ENCODE measurements at places on chromosomes 7 and 10.

DNA sequence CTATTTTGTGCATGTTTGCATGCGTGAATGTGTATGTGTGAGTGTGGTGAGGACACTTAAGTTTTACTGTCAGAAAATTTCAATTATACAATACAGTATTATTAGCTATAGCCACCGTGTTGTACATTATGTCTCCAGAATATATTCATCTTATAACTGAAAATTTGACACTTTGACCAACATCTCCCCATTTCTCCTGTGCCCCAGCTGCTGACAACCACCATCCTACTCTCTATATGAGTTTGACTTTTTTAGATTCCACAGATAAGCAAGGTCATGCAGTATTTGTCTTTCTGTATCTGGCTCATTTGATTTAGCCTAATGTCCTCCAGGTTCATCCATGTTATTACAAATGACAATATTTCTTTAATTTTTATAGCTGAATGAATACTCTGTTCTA lies 195.0 kb downstream of the GPR37 start:
- DNase-seq: no peak

GRCh38 chr7:36473454-36474282 lies 84.0 kb downstream of the ANLN start:
- peak; percentile 57 for DNase-seq

GRCh38 chr10:14658331-14659127 lies 116.2 kb downstream of the FAM107B start:
- no peak for DNase-seq

DNA sequence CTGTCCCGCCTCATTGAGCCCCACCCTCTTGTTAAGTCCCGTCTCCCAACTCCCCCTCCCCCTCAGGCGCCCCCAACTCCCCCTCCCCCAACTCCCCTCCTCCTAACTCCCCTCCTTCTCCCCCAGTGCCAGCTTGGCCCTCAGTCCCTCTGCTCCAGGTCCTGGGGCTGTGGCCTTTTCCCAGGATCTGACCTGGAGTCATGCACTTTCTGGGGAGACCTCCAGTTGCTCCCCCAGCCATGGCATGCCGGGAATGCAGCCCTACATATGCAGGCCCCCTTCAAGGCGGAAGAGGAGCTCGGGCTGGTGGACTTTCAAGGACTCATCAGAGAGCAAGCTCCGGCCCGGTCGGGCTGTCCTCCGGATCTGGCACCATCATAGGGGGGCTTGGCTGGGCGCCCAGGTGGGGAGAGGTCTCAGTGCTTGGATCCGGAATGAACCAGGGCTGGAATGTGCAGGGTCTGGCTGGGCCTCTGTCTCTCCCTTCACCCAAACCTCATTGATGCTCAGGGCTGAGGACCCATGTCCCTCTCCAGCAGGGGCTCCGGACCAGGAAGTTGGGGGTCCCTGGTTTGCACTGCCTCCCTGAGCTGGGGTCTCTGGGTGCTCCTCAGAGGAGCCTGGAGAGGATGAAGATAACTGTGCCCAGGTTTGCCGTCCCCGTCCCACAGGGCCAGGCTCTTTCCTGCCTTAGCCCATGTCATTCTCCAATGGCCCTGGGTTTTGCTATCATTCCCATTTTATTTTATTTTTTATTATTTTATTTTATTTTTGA lies 41.1 kb downstream of the TMEM270 start:
- DNase-seq: peak; percentile 22

DNA sequence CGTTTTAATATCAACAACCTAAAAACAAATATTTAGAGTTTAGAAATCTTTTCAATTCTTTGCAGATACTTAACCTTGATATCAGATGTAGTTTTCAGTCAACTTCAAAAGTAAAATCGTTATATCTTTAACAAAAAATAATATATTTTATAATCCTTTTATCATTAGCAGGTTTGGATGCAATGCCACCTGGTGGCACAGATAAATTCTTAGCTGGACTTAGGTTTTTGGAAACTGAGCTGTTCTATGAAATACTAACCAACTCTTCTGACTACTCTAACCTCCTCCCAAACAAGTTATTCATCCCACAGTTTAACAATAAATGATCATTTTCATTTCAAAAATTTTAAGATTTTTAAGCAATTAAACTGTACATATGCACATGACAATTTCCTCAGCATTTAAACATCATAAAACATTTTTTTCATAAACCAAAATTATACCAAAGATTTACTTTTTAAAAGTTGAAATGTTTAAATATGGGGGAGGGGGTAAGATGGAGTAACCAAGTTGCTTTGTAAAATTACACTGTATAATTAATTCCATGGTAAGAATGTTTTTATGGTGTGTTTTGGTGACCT lies 56.9 kb downstream of the HIBADH start:
- no peak for DNase-seq

- DNase-seq: no peak
These were observed 16.4 kb downstream of the PDAP1 start for GRCh38 chr7:99392046-99392445.

- DNase-seq: no peak
These were observed 13.5 kb downstream of the MYOF start for GRCh38 chr10:93468461-93469213.

- DNase-seq: no peak
These were observed 61.4 kb upstream of the CTBP2 start for GRCh38 chr10:125221716-125222115.

- DNase-seq: no peak
These were observed 240.8 kb downstream of the FGFR2 start for GRCh38 chr10:121357401-121357800.

DNA sequence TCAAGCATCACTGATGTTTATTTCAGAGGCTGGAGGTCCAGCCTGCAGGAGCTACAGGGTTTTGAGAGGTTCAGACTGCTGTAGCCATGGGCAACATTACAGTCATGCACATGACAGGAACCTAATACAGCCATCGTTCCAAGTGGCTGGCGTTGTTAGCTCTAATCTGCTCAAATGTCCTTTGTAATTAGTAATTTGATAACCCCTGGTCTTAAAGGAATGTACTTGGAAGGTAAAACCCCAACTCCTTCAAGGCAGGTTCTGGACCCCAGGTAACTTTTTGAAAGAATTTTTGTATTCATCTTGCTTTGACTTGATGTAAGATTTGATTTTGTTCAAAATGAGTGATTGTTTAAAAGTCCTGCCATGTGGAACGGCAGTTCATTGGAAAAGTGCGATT lies 34.7 kb upstream of the FOXI2 start:
- DNase-seq: no peak

GRCh38 chr7:151238190-151238810 lies 6.0 kb downstream of the CHPF2 start:
- no peak for DNase-seq

- no peak for DNase-seq
These were observed 29.7 kb downstream of the PIP4K2A start for GRCh38 chr10:22684699-22685098.

DNA sequence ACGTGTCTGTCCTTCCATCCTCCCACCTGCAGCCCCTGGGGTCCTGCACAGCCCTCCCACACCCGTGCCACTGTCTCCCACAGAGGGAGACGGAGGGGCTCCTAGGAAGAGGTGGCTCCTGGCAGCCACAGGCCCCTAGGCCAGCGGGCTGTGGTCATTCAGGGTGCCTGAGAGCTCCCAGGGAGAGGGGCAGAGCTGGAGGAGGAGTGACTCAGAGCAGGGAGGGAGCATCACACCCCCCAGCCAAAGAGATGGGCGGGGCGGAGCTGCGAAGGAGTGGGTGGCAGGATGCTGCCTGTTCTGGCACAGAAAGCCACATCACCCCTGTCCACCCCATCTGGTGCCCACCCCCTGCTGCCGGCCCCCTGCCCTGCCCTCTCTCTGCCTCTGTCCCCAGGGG lies 50.5 kb downstream of the STK32C start:
- no peak for DNase-seq

GRCh38 chr10:116719804-116720203 lies 22.6 kb downstream of the HSPA12A start:
- DNase-seq: no peak

GRCh38 chr10:109277456-109277855 lies 645.9 kb downstream of the XPNPEP1 start:
- DNase-seq: no peak

- DNase-seq: no peak
These were observed 56.7 kb upstream of the EN2 start for GRCh38 chr7:155401231-155401630.

DNA sequence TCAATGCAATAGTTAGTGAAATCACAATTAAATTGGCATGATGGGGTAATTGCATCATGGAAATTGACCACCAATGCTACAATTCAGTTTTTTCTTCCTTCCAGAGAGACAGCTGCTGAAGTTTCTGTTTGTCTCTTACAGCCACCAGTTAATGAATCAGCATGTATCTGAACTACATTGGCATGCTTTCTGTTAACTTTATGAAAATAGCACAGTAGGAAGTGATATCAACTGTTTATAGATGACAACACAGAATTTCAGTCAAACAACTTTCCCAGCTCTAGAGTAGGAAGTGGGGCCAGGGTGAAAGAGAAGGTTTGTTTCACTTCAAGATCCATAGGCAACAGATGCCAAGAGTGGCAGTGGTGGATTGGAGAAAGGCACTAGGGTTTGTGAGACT lies 339.6 kb upstream of the VWC2 start:
- DNase-seq: no peak

DNA sequence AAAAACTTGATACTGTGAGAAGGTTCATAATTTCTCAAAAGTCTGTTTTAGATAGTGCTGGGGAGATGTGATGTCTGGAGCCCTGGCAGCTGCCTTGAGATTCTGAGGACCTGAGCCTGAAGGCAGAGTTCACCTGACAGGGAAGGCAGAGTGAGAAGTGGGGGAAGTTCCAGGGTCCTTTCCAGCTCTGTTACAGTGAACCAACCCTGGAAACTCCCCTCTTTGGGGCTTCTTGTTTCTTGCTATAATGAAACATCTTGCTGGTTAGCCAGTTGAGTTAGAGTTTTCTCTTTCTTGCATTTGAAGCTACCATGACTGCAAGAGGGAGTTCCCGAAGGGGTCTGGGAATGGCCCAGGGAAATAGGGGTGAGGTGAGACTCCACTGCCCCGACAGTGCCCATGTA lies 158.9 kb upstream of the TNRC18 start:
- no peak for DNase-seq

- DNase-seq: no peak
These were observed 9.9 kb upstream of the COL13A1 start for GRCh38 chr10:69791812-69792211.

- DNase-seq: no peak
These were observed 103.6 kb downstream of the CACNA2D1 start for GRCh38 chr7:82339958-82340357.

- no peak for DNase-seq
These were observed 90.9 kb upstream of the WDR11 start for GRCh38 chr10:120760253-120760652.

- DNase-seq: no peak
These were observed 88.7 kb downstream of the OSBPL3 start for GRCh38 chr7:24891311-24891735.

GRCh38 chr7:65308300-65308678 lies 65.4 kb upstream of the ZNF92 start:
- no peak for DNase-seq

- DNase-seq: no peak
These were observed 168.5 kb upstream of the TCERG1L start for GRCh38 chr10:131480066-131480465.

GRCh38 chr7:7977774-7978173 lies 9.2 kb downstream of the GLCCI1 start:
- DNase-seq: no peak

DNA sequence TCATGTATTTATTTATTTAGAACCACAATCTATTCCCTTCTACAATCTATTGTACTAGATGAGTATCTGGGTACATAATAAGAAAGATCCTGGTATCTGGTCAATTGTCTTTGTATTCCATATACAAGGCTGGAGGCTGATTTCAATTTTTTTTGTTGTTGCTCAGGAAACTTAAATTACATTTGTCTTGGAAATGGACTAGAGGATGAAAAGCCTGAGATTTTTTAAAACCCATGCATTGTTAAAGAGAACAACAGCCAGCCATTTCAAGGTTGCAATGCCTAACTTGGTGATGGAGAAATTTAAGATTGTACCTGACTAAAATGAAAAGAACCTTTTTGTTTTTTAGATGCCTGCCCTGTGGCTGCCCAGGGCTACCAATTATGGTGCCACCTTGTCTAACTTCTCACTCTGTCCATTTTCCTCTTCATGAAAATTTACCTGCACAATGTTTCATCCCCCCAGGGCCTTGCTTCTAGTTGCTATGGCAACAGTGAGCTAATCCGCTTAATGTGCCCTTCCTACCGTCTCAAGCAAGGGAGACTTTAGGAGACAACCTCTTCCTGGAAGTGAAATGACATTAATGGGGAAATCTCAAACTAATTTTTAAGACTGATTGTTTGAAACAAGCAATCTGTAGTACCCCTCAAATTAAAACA lies 203.7 kb upstream of the PHYHIPL start:
- DNase-seq: no peak

DNA sequence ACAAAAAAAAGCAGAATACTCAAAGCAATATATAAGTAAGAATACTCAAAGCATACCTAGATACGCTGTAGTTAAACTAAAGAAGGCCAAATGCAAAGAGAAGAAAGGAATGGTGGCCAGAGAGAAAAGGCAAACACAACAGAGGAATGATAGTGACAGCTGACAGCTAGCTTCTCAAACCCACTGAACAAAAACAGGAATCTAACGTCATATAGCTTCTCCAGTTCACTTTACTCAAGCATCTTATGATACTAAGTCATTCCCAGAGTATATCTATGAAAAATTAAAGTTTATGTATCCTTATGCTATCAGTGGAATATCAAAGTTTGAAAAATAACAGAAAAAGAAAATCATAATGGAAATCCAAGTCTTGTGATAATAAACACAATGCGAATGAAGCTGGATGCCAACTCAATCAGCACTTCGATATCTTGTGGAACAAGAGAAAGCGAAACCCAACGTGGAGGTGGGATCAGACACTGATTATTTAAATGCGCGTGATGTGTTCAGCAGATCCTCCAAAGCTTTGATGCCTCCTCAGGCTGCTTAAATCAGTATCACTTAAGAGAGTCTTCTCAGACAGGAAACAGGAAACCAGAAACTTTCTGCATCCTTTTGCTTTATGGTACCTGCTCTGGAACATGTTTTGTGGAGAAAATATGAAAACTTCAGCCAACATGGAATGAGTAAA lies 102.8 kb downstream of the PIP4K2A start:
- no peak for DNase-seq

- DNase-seq: no peak
These were observed 52.8 kb upstream of the PTER start for GRCh38 chr10:16384021-16384420.

GRCh38 chr7:84245835-84246234 lies 51.2 kb upstream of the SEMA3A start:
- peak; percentile 18 for DNase-seq

DNA sequence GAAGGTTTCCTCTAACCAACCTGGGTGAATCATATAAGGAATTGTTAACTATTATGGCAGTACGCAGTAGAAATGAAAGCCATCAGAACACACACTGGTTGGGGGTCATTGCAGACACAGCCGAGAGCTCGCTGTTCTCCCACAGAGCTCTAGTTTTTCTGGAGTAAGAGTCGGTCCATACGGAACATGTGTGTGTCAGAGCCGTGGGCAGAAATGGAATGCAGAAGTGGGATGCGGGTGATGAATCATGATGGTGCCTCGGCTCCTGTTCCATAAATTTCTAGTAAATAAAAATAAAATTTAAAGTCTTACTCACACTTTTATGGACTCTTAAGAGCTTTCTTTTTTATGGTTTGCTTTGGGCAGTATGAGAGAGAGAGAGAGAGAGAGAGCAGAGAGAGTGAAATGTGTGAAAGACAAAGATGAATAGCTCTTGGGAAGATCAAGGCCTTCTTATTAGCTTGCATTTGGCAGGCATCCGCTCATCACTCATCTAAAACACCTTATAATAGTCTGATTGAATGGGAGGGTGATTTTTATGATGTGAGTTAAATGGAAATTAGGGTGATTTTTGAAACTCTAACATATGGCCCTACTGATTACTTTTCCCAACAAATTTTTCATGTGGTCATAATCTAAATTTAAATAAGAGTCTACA lies 98.8 kb upstream of the PFKP start:
- no peak for DNase-seq

All from Caco-2 (cell line).